ENCODE measurements at places on chromosomes 3 and 15.

- DNase-seq: no peak
These were observed 78.6 kb downstream of the TOP2B start for GRCh38 chr3:25586167-25586505.

- DNase-seq: no peak
These were observed 194.8 kb upstream of the DPH6 start for GRCh38 chr15:35740761-35741160.

DNA sequence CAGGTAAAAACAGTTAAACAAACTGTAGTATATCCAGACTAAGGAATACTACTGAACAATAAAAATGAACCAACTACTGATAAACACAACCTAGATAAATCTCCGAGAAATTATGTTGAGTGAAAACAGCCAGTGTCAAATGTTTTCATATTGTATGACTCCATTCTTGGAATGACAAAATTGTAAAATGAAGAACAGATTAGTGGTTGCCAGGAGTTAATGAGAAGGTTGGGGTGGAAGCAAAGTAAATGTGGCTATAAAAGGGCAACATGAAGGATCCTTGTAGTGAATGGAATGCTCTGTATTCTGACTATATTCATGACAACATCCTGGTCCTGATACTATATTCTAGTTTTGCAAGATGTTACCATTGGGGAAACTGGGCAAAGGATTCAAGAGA lies 27.5 kb upstream of the ACKR4 start:
- no peak for DNase-seq

- no peak for DNase-seq
These were observed 11.0 kb downstream of the CD47 start for GRCh38 chr3:108079877-108080276.

DNA sequence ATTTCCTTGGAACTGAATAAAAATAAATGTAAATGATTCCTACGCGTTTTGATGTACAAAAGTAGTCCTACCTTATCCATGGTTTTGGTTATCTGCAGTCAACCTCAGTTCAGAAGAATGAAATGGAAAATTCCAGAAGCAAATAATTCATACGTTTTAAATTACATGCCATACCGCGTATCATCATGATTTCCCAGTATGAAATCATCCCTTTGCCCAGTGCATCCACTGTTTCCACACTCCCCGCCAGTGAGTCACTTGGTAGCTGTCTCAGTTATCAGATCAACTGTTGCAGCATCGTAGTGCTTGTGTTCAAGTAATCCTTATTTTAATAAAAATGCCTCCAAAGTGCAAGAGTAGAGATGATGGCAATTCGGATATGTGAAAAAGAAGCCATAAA lies 9.1 kb upstream of the MFSD1 start:
- no peak for DNase-seq

- no peak for DNase-seq
These were observed 74.7 kb upstream of the CMTM7 start for GRCh38 chr3:32316976-32317375.
